ENCODE measurements at places on chromosomes 12 and 14.
A peak's percentile ranks its signal among the peaks of the same experiment; 100 is the strongest.

- no peak for DNase-seq
These were observed 19.4 kb downstream of the TPH2 start for GRCh38 chr12:71958056-71958455.

- no peak for DNase-seq
These were observed 249.9 kb upstream of the RGS6 start for GRCh38 chr14:71682337-71682736.

DNA sequence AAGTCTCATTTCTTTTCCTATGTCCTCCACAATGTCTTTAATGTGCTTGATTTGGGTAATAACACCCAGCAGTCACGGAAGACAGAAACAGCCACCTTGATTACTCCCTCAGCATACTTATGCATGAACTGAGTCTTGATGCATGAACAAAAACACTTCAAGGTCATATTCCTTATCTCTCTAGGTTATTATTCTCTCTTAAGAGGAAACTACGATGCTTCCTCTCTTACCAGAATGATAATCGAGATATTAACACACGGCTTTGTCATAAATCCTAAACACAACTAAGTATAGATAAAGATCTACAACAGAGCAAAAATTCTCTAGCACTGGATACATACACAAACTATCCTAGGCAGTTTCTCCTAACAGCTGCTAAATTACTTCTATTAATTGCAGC, 583.5 kb upstream of the ATP2B1 start:
- DNase-seq = no peak

- DNase-seq = no peak
These were observed 354.1 kb downstream of the DPF3 start for GRCh38 chr14:72539661-72540315.

- no peak for DNase-seq
These were observed 159.3 kb upstream of the CPNE8 start for GRCh38 chr12:39064708-39065107.

GRCh38 chr12:51197736-51198567, 19.9 kb downstream of the POU6F1 start:
- DNase-seq = no peak

DNA sequence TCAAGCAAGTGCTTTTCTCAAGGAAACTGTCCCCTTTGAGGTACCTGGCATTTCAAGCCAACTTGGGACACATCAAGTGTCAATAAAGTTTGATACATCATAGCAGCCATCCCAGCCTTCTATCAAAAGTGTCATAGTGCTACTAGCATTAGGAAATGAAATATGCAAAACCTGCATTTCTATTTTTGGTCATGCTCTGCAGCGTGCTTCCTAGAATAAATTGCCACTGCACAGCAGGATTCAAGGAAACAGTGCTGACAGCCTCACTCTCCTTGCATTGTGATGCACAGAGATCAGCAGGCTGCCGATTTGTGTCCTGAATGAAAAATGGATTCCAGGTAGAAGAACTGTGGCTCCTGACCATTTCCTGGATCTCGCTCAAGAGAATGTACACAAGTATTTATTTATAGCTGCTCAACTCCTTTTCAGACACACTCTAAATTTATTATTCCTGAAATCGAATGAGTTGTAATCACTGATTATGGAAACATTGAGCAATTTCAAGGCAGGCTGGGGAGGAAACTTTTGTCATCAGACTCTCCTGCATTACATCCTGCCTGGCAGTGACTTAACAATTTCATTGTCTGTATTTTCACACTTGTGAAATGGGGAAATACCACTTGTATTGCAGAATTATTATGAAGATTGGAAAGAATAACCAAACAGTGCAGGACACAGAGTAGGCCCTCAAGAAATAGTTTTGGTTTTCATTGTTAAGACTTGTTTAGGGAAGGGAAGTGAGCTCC, 120.9 kb downstream of the SLC38A6 start:
- no peak for DNase-seq

GRCh38 chr12:64672925-64673409, 62.7 kb downstream of the RASSF3 start:
- DNase-seq = no peak

- DNase-seq = peak; percentile 41
These were observed 125.0 kb upstream of the CCND2 start for GRCh38 chr12:4148418-4149056.

DNA sequence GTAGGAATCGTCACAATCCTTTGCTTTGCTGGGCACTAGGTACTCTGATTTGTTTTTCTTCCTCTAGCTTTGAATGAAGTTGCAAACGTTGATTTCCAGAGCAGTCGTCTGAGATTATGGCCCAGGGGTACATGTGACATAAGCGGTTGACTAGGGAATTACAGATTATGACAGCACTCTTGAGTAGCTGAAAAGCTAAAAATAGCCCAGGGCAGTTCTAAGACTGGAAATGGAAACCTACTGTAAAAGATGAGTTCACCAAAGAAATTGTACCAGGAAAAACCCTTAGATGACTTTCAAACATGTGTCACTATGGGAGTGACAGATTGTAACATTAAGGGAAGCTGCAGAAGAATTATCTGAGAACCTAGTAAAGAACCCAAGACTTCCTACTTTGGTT, 108.5 kb downstream of the ANO6 start:
- DNase-seq = no peak

GRCh38 chr14:64549791-64550620, at the start of gene PPP1R36:
PPP1R36 (plus strand) TSS chr14:64549961; CDS start chr14:64549998, 37 bp downstream.
- no peak for DNase-seq

- DNase-seq = no peak
These were observed 32.9 kb downstream of the NIN start for GRCh38 chr14:50798048-50798421.
